ENCODE measurements at places on chromosomes 2 and 18. TPM values are rescaled to one million over a fixed set of nuclear protein-coding genes. Genes with fewer than 3 reads are reported as not detected.

MC4R gene
- 14.8 TPM for total RNA-seq

VWC2L gene
- 30.0 TPM for total RNA-seq

CDH2 gene
- total RNA-seq, result 216 TPM

LPIN2 gene
- 58.8 TPM for total RNA-seq

CHCHD5 gene
- total RNA-seq, result 6.0 TPM

CTNNA2 gene
- total RNA-seq, result 291 TPM

RND3 gene
- 176 TPM for total RNA-seq

RNF152 gene
- 144 TPM for total RNA-seq

EFR3B gene
- total RNA-seq, result 72.9 TPM

CD302 gene
- total RNA-seq, result 6.7 TPM

RGPD4 gene
- 0.23 TPM for total RNA-seq

EHD3 gene
- 15.9 TPM for total RNA-seq

TGFBRAP1 gene
- 22.6 TPM for total RNA-seq

IL36G gene
- not detected for total RNA-seq

CAPG gene
- total RNA-seq, result 9.0 TPM

ARHGEF4 gene
- total RNA-seq, result 68.5 TPM

TTL gene
- 84.4 TPM for total RNA-seq

AFF3 gene
- total RNA-seq, result 26.3 TPM

TEKT4 gene
- 2.5 TPM for total RNA-seq

WBP1 gene
- 26.5 TPM for total RNA-seq

NGEF gene
- 65.0 TPM for total RNA-seq

NETO1 gene
- 50.7 TPM for total RNA-seq

TGOLN2 gene
- 54.0 TPM for total RNA-seq

PKDCC gene
- 13.4 TPM for total RNA-seq

DTNA gene
- total RNA-seq, result 101 TPM

FNDC4 gene
- total RNA-seq, result 52.8 TPM

AOX1 gene
- 2.1 TPM for total RNA-seq

GALNT5 gene
- total RNA-seq, result 0.92 TPM

EEF1B2 gene
- total RNA-seq, result 413 TPM

AP1S3 gene
- total RNA-seq, result 8.8 TPM

RAB6C gene
- 2.5 TPM for total RNA-seq

SDC1 gene
- total RNA-seq, result 17.1 TPM

KCNJ3 gene
- 15.9 TPM for total RNA-seq

VSNL1 gene
- total RNA-seq, result 128 TPM

CAPN14 gene
- total RNA-seq, result 0.69 TPM

FBXO15 gene
- 7.2 TPM for total RNA-seq

CIB4 gene
- total RNA-seq, result not detected

ALPP gene
- not detected for total RNA-seq

SAG gene
- 1.4 TPM for total RNA-seq

STAT4 gene
- total RNA-seq, result 16.1 TPM

SIX3 gene
- 7.4 TPM for total RNA-seq

NTSR2 gene
- total RNA-seq, result 4.2 TPM

TMEM178A gene
- 24.2 TPM for total RNA-seq

PAIP2B gene
- total RNA-seq, result 20.3 TPM

HOXD11 gene
- total RNA-seq, result not detected

NLRC4 gene
- total RNA-seq, result 1.4 TPM

IL1R1 gene
- total RNA-seq, result 0.46 TPM

GNAL gene
- total RNA-seq, result 122 TPM

KCTD18 gene
- total RNA-seq, result 11.5 TPM

MC2R gene
- not detected for total RNA-seq

CTLA4 gene
- 0.23 TPM for total RNA-seq

ASB18 gene
- total RNA-seq, result 1.6 TPM

SERPINB13 gene
- under 0.01 TPM for total RNA-seq

KIF1A gene
- 358 TPM for total RNA-seq
